Activated CD8-positive, alpha-beta memory T cell treated with anti-CD3 and anti-CD28 coated beads for 4 hours (primary cell): ENCODE measurements at places on chromosomes 12 and 14.

DNA sequence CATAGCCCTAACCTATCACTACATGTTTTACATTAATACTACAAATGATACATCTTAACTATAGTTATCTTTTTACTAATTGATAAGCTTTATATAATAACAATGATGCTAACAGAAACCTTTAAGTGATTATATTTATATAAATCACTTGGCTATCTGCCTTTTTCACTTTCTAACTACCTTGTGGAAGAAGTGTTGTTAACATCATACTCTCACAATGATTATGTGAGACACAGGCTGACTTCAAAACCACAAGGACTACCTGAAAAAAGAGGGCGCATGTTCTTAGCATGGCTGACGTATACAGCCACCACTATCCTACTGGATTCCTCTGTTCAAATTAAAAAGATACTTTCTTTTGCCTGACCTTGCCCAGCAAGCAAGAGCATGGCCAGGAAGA, 135.3 kb upstream of the SOX5 start:
- no peak for DNase-seq

- DNase-seq: no peak
Measured at GRCh38 chr12:65517656-65518210, 239.2 kb downstream of the MSRB3 start.

DNA sequence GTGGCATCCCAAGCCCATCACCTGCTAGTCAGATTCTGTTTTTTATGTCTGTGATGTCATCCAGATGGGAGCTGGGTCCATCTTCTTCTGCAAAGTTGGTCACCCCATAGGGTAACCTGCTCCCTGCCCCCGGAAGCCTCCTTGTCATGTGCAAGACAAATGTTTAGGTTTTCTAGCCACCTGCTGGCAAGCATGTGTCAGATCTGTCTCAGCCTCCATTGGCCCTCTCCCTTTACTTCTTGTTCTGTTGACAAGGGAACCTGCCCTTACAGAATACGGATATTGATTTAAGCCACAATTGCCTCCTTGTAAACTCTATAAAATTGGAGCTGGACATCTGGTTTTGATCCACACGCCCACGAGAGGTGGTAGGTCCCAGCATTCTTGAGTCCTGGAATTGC, 7.5 kb downstream of the NTF3 start:
- DNase-seq: no peak

GRCh38 chr14:76767681-76768656, 6.7 kb downstream of the VASH1 start:
- DNase-seq: peak; percentile 28

GRCh38 chr14:64000749-64001148, 147.9 kb downstream of the SYNE2 start:
- DNase-seq: no peak

DNA sequence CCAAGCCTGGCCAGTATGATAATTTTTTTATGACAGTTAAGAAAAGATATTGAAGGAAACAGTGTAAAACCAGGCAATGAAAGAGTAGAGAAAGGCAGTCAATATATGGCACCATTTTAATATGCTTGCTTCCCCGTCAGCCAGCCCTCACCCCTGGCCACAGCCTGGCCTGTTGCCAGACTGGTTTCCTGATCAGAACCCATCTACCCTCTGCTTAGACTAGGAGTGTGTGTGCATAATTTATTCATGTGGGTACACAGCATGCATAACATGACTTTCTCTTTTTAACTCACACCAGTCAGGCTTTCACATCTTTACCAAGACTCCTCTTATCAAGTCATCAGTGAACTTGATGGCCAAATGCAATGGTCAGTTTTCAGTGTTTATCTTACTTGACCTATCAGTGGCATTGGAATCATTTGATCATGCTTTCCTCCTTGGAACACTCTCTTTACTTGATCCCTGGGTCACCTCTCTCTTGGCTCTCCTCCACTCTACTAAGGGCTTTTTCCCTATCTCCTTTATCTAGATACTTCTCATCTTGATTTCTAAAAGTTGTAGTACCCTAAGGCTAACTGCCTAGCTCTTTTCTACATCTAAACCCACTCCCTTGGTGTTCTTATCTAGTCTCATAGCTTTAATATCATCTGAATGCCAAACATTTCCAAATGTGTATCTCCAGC, 10.0 kb upstream of the GPR19 start:
- no peak for DNase-seq

DNA sequence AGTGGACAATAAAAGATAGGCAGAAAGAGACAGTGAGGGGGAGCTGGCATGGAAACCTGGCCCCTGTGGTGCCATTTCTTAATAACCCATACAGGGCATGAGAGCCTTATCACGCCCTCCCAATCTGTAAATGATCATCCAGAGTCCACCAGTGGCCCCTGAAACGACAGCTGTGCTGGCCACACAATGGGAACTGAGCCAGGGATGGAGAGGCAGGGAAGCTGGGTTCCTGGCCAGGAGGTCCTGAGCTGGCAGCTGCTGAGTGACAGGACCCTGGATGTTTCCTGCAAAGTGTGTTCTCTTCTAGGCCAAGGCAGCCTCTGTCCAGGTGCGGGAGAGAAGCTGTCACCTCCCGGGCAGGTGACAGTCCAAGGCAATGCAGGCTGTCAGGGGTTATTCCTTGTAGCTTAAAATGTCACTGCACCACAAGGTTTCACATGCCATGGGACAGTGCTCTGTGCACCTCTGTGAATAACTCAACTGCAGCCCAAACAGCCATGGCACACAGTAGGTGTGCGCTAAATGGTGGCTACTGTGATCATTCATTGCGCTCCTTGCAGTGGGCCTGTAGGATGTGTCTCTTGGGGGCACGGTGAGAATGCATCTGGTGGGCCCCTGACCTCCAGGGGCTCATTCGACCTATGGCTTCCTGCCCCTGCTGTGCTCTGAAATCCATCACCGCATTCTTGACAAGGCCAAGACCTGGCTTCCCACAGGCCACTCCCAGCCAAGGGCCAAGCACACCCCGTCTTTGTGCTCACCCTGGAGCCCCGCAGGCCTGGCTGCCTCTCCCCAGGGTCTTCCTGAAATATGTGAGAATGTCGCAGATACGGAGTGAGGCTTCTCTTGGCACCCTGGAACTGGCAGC, 46.3 kb upstream of the BCL11B start:
- DNase-seq: no peak

- no peak for DNase-seq
Measured at GRCh38 chr14:72894623-72895378, 900 bp upstream of the DPF3 start.

- DNase-seq: no peak
Measured at GRCh38 chr12:106954462-106955376, 988 bp upstream of the TMEM263 start.

GRCh38 chr14:37668646-37669045, 73.2 kb downstream of the TTC6 start:
- DNase-seq: no peak

DNA sequence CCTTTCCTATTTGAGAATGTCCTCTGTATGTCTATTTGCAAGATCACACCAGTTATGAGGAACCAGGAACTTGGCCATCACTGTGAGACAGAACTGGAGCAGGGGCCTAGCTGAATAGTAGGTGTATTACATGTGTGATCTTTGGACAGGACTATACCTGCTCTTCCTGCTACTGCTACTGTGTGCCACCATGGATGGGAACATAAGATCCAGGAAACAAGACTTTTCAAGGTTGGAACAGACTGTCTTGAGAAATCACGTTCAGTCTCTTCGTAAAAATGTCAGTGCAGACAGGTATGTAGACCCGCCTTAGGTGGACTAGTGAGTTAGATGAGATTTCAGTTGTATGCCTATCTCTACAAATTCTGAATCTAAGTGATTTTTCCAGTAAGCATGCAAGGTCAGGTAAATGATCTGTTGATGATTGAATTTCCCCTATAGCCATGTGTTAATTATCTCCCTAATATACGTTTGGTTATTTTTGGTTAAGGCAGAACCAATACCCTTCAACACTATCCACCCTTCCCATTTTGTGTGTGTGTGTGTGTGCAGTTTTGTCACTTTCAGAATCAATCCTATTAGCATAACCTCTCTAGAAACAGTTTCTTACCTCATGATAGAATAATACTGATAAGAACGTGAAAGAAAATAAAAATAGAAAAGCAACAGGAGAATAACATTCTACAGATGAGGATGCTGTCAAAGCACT, 7.1 kb downstream of the A2M start:
- DNase-seq: no peak

DNA sequence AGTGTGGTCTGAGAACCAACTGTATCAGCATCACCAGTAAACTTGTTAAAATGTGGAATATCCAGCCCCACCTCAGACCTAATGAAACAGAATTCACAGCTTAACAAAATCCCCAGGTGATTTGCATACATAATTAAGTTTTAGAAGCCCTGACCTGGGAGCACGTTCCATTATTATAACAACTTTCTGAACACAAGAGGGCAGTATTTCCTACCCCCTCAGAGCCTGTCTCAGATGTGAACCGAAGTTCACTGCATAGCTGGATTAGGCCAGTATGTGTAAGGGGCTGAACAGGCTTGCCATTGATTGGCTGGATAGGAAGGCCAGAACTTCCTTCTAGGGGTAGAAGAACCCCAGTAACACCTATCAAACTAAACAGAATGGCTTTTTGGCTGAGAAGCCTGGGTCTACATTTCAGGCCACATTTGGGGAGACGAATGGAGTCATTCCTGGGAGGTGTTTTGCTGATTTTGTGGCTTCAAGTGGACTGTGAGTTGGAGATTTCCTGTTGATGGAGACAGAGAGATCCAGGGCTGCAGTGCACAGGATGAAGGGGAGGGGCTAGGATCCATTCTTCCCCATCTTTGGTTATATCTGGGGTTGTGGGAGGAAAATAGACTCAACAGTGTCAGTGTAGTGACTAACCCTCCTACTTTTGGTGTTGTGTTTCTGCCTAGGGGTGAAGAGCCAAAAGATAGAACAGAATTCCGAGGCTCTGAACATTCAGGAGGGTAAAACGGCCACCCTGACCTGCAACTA, 94.7 kb upstream of the OR4E1 start:
- no peak for DNase-seq

DNA sequence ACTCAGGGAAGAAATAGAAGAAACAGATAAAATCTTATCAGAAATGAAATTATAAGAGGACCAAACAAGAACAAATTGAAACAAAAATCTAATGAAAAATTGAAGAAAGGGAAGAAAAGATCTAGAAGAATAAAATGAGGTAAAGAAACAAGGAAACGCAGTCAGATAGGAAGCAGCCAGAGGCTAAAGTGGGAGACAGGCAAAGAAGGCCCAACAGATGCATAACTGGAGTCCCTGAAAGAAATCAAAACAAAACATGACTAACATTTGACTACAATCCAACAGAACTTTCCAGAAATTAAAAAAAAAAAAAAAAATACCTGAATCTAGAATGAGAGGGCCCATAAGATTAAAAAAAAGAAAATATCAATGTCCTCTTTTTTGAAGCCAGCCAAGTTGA, 65.6 kb downstream of the AMN start:
- no peak for DNase-seq

- DNase-seq: no peak
Measured at GRCh38 chr12:97259098-97259497, 203.5 kb upstream of the RMST start.

- DNase-seq: no peak
Measured at GRCh38 chr12:100024974-100025555, 40.3 kb upstream of the ANKS1B start.

DNA sequence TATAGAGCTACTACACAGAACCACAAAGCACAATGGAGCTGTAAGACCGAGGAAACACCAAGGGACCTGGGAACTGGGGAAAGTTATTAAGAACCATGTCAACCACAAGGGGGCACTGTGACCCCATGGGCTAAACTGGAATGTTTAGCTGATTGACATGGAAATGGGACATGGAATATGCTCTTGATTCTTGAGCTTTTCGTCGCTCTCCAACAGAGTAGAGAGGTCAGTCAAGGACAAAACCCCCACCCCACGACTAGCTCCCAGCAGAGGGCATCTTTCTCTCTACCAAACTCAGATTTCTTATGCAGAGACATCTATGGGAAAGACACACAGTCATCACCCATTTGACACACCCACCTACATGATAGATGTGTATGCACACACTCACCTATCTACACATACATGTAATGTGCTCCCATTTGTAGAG, 10.1 kb downstream of the NDRG2 start:
- DNase-seq: peak; percentile 61

- DNase-seq: no peak
Measured at GRCh38 chr14:22420598-22421186, 168.3 kb downstream of the DAD1 start.

DNA sequence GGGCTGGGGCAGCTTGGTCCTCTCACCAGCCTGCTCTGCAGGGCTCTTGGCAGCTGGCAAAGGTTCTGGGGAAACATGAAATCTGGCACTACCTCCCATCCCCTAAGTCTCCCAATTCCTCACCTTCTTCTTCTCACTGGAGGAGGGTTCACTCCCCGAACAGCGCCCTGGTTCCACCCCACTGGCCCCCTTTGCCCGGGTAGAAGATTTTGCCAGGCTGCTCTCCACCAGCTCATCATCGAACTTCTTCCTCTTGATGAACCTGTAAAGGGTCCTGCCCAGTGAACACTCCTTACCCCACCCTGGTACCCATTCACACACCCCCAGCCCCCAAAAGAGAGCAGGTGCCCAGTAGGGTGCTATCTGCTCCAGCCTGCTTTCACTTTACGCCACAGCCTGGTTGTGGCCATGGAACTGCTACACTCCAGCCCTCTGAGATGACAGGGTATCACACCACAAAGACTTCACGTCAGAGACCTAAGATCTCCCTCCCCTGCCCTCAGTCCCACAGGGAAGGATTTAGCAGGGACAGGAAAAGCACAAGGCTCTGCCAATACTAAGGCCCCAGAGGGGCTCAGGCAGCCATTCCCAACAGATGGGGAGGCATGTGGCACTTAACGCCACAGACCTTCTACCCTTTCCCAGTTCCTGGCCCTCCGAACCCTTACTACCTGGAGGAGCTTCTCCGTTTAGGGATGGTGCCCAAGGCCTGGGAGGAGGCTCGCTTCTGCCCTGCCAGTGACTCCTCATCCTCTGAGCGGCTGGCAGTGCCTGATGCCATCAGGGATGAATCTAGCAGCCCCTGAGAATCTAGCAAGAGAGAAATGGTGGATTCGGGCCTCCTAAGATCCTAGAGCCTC, 2.3 kb downstream of the MCRS1 start:
- DNase-seq: no peak

- no peak for DNase-seq
Measured at GRCh38 chr12:117059156-117059555, 40.1 kb downstream of the TESC start.

GRCh38 chr12:32419520-32419960, 20.2 kb downstream of the FGD4 start:
- DNase-seq: no peak

DNA sequence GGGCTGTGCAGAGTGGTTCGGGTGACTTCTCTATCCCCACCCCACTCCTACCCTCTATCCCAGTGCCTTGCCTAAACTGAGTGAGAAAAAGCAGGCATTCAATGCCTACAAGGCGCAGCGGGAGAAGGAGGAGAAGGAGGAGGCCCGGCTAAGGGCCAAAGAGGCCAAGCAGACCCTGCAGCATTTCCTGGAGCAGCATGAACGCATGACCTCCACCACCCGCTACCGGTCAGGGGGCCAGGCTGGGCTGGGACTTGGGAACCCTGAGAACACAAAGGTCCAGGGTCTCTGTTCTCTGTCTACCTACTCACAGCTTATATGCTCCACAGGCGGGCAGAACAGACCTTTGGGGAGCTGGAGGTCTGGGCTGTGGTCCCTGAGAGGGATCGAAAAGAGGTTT, 11.7 kb downstream of the PRPF40B start:
- DNase-seq: no peak
